ENCODE measurements at places on chromosomes 7 and 10.

DNA sequence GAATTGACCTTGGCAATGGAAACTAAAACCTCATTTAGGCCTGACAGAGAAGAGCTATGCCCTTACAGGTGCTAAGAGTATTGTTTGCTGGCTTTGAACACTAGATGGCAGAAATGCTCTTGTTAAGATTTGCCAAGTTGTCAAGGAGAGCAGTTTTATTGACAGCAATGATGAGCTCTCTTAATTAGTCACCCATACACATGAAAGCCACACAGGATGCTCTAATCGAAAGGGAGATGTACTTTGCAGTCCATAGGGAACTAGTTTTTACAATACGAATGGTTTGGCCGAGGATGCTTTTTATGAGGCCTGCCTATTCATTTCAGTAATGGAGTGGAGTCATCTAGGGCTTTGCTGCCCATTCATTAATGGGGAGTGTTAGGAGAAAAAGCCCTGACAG, 45.4 kb upstream of the MBL2 start:
- DNase-seq: peak; percentile 10

GRCh38 chr7:140214075-140214684, 37.4 kb upstream of the KDM7A start:
- peak; percentile 72 for DNase-seq

DNA sequence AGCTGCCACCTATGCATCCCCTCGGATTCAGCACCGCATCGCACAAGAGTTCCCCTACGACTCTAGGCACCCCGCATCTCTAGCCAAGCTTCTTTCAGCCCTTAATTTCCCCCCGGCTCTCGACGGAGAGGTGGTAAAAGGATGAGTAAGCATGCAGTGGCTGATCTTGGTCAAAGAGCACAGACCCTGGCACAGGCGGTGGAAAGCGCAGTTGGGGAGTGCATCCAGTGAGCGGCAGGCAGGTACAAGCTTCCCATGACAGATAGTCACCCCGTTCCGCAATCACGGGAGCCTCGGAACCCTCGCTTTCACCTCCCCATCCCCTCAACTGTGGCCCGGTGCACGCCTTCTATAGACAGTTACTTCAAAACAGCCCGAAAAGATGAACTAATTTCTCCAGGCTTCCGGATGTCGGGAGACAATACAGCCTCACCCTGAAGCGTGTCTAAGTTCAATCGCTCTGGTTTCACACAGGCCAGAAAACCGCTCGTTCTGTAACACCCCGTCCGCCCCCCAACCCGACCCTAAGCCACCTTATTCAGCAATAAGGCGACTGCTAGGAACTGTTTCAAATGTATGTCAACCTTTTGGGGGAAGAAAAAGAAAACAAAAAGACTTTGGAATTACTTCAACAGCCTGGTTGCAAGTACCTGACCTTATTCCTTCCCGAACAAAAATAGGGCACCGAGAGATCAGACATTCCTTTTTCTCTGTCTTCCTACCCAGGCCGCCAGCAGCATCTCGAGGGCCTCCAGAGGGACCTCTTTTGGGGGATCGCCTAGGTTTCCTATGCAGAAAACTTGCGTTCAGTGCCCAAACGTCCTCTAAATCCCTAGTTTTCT, 1.4 kb downstream of the RHEB start:
- DNase-seq: peak; percentile 65

DNA sequence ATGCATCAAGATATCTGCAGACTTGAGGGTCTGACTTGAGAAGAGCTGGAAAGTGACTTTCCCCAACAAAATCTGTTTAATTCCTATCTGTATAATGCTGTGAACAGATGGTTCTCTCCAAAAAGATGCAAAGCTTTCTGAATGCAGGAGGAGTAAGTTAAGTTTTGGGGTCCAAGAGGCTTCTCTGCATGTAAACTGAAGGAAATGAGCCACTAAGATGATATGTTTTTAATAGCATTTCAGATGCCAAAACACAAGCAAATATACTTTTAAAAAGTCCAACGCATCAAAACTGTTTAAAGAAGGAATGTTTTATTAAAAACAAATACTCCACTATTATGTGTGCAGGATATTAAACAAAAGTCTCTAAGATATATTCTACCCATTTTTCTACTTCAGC, 137.0 kb downstream of the STRA8 start:
- DNase-seq: no peak

GRCh38 chr7:36228039-36228438, 75.0 kb downstream of the EEPD1 start:
- DNase-seq: no peak
